Eye (tissue), 1 donor: ENCODE measurements at places on chromosomes 4 and X.

DNA sequence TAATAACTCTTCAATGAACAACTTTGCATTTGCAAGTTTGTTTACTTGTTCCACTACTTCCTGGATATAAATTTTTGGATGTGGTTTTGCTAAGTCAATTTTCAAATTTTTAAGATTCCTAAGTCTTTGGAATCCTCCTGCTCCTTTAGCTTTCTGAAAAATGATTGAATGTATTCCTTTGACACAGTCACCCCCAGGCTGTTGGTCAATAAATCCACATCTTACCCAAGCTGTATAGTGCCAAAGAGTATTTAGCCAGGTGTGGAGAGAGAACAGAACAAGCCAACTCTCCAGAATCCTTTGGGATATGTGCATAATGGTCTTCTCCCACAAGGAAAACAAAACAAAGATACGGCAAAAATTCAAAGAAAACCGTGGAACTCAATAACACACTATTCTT is 56.9 kb upstream of the INTU start:
- DNase-seq: no peak

GRCh38 chr4:38045289-38045988 is 85.2 kb downstream of the PTTG2 start:
- no peak for DNase-seq

DNA sequence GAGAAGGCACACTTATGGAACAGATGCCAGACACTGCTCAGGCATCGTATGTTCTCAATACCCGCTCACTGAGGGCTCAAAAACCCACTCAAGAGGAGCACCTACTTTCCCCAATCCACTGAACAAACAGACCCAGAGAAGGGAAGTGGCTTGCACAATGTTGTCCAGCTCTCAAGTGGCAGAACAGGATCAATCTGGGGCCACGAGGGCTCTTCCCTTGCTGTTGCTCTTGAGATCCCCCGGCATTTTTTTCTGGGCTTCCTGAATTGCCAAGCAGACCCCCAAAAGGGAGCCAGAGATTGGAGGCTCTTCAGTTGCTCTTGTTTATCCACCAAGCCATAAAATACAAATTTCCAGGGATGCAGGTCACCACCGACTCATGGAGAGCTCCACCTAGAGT is 35.7 kb downstream of the IDS start:
- no peak for DNase-seq

GRCh38 chr4:147831551-147832171 is 99.8 kb downstream of the ARHGAP10 start:
- DNase-seq: no peak

GRCh38 chr4:53863158-53863557 is 201.2 kb downstream of the CHIC2 start:
- DNase-seq: peak; percentile 63

DNA sequence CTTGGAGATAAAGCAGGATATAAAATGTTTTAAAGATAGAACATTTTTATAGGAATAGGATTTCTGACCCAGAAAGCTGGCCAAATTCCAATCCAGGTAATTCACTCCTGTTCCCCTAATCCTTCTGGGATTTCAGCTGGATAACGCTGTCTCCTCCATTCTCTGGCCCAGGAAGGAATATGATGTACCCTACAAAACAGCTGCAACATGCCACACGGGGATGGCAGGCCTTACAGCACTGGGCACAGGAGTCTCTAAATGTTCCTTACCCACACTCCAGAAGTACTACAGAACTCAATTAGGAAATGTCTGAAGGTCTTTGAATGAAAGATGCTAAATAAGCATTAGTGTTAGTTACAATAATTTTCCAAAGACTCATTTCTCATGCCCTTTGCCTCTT is 15.8 kb downstream of the CAMK2D start:
- no peak for DNase-seq

DNA sequence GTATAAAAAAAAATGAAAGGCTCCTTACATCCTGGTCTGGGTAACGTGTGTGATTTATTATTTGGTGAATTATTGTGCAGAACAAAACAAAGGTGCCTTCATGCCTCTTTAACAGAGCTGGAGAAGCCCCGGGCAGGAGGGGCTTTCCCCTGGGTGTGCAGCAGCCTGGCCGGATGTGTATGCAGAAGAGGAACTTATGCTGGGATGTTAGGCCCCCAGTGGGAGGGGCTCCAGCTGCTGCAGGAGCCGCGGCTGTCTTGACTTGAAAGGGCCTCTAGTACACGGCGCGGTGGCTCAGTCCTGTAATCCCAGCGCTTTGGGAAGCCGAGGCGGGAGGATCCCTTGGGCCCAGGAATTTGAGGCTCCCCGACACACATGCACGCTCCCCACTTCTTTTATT is 16.0 kb downstream of the CCNQ start:
- DNase-seq: peak; percentile 74

DNA sequence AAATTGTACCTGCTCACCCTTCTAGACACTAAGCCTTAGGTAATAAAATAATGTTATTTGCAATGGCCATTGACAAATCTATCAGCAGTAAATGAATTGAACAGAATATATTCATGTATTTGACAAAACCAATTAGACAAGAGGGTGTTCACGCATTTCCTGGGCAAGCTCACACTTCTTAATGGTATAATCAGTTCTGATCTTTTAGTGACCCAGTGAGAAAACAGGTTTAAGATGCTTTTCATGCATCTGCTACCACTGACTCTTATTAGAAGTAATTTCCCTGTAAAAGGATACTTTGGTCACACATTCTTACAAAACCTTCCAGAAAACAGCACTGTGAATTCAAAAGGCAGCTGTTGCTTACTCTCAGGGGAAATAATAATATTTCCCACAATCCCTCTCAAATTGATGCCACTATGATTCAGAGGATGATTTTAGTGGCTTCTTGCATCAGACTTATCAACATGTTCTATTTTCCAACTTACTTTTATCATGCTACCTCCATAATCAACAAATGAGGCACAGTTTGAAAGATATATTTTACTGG is 313.9 kb upstream of the NWD2 start:
- DNase-seq: peak; percentile 4

DNA sequence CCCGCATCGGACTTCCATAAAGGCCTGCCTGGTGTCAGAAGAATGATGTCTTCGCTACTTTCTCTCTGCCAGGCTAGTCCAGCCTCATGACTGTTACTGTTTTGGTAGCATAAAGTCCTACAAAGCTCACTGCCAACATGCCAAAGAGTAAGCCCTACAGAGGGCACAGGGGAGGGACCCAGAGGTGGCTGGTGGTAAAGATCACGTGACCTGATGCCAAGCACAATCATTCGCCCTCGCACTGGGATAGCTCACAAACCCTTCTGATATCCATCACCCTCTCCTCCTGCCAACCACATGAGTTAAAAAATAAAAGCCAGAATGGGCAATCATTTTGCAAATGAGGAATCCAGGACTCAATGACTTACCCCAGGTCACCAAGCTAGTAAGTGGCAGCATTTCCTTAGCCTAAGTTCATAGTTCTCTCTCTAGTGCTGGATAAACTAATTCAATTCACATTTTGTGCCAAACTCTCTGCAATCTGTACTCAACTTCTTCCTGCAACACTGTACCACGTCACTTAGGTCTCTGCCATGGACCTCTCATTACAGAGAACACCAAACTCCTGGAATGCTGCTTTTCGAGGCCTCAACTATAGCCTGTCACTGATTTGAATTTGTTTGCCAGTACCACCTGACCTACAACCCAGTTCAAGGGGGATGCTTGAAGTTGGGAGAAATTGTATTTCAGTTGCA is 178.1 kb downstream of the SH3KBP1 start:
- no peak for DNase-seq

DNA sequence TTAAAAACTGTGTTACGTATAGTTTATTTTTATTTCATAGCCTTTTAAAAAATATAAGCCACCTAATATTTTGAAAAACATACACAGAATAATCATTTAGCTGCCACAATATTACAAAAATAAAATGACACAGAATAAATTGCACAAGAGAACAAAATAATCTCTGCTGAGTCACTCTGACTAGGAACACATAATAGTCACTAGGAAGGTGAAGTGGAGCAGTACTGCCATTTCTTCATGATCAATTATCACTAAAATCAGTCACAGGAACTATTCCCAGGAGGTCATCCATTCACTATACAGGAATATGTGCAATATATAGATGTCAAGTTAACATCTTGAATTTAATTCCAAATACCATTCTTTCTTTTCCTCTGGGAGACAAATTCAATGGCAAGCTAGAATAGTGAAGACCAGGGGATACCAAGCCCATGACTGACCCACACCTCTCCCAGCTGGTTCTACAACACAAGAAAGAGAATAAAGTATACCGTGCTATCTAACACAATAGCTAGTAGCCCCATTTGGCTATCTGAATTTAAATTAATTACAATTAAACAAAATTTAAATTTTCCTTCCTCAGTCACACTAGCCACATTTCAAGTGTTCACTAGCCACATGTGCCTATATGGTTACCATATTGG is 5.9 kb downstream of the SMIM43 start:
- DNase-seq: no peak

- DNase-seq: no peak
Observed at GRCh38 chrX:9656871-9657270, 108.8 kb downstream of the GPR143 start.
